ENCODE measurements at places on chromosomes 7 and 10.

GRCh38 chr10:114761205-114762193 lies 60.1 kb upstream of the FHIP2A start:
- DNase-seq: no peak

DNA sequence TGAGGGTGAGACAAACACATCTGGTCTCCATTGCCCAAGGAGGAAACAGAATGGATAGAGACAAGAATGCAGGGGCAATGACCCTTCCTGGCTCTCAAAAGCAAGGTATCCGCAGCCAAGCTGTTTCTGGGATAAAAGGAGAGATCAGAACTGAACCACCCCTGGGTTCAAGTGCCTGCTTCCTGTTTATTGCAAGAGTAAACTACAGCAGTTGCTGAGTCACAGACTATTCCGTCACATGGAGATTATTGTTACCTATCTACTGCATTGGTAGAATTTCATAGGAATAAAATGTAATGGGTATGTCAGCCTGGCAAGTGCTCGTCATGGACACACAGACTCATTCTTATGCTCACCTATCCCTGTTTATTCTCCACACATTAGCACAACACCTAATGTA lies 821.6 kb downstream of the GRID1 start:
- DNase-seq: no peak

GRCh38 chr10:132612571-132613504 lies 75.3 kb downstream of the INPP5A start:
- DNase-seq: no peak

GRCh38 chr7:120442838-120443237 lies 169.9 kb downstream of the KCND2 start:
- no peak for DNase-seq

DNA sequence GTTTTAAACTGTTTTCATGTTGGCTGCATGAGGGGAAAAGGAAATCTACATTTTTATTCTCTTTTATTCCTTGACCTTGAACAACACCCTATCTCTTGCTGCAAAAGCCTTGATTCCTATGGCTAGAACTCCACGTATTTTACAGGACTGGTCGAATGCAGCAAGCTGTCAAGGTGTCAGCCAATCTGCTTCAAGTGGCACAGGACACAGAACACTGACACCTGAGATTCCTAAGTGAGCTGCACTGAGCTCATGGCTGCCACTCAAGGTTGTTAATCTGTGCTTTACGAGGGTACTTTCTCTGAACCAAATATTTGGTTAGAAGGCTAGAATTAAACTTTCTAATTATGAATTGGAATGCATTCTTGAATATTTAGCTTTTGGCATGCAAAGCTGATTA lies 349.7 kb upstream of the COBL start:
- DNase-seq: no peak
